ENCODE measurements at places on chromosomes 3 and 15.
A peak's percentile ranks its signal among the peaks of the same experiment; 100 is the strongest.

- DNase-seq = no peak
These were observed 617.5 kb downstream of the ZPLD1 start for GRCh38 chr3:103052236-103052830.

DNA sequence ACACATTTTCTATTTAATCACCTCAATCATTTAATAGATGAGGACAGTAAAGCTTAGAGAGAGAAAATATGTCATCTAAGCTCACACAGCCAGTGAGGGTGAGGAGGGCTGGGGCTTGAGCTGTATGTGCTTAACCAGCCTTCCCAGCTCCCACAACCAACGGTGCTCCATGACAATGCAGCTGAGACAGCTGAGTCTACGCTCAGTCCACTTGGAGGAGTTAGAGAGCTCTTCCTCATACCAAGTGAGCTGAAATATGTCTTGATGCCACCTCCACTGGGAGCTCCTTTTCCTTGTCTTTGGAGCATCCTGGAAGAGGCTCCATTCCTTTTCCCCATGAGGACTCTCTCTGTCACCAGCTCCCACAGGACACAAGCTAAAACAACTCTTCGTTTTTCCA lies 9.3 kb downstream of the HOMER2 start:
- DNase-seq = no peak

GRCh38 chr15:66595931-66596545 lies 30.2 kb upstream of the LCTL start:
- DNase-seq = no peak

GRCh38 chr15:66655997-66656396 lies 46.0 kb upstream of the SMAD6 start:
- DNase-seq = no peak

DNA sequence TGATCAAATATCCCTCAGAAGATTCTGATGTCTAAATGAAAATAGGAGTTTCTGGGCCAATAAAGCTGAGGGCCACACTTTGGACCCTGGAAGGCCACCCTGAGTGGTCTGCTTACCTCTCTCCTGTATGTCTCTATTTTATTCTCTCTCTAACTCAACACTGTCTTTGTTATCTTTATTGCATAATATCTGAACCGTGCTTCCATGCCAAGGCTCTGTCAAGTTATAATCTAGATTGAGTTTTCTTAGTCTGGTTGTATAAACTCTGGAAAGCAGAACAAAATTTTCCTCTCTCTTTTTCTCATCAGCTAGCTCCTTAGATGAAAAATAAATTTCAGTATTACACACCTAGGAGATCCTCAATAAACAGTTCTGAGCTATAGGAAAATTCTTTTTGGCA lies 36.2 kb upstream of the ACTL6A start:
- DNase-seq = no peak

DNA sequence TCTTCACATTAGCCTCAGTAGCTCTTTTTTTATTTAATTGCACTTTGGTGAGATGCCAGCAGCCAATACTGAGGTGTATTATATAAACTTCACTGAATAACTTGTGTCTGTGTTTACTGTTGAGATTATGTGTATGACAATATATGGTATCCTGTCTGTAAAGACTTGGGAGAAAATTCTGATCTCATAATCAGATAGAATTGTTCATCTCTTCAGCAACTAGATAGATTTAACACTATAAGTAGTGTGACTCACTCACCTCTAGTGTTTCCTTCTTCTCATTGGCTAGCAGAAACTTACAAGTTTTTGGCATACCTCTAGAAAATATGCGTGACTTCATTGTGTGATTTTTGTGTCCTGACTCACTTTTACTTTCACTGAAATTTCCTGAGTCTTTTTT lies 67.6 kb upstream of the TGFBR2 start:
- no peak for DNase-seq

DNA sequence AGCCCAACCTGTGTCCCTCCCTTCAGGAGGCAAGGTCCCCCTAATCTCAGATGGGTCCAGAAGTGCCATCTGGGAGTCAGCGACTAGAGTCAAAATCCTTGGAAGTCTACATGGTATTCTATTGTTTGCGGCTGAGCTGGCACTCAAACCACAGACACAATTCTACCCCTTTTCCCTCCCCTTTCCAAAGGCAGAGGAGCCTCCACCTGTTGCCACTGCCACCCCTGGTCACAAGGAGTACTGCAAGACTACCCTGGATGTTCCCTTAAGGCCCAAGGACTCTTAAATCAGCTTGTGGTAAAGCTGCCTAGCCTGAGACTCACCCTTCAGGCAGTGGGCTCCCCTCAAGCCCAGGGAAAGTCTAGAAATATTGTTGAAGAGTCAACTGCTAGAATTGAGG lies 4.3 kb upstream of the OR5H6 start:
- DNase-seq = no peak

GRCh38 chr3:196268284-196269163 lies 19.0 kb downstream of the PCYT1A start:
- no peak for DNase-seq

DNA sequence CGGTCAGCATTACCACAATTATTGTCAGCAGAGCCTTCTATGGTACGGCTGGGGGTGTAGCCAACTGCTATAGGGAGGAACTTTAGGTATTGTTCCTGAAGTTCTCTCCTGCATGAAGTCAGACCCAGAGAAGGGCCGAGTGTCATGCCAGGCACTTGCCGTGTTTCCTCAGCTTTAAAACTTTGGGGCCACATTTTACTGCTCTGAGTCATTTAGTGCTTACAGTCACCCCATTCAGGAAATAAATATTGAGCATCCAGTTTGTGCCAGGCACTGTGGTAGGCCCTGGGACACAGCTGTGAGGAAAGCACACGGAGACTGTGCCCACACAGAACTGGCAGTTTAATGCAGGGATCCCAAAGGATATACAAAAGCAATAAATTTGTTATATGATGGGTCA lies 54.5 kb upstream of the APEH start:
- DNase-seq = no peak

DNA sequence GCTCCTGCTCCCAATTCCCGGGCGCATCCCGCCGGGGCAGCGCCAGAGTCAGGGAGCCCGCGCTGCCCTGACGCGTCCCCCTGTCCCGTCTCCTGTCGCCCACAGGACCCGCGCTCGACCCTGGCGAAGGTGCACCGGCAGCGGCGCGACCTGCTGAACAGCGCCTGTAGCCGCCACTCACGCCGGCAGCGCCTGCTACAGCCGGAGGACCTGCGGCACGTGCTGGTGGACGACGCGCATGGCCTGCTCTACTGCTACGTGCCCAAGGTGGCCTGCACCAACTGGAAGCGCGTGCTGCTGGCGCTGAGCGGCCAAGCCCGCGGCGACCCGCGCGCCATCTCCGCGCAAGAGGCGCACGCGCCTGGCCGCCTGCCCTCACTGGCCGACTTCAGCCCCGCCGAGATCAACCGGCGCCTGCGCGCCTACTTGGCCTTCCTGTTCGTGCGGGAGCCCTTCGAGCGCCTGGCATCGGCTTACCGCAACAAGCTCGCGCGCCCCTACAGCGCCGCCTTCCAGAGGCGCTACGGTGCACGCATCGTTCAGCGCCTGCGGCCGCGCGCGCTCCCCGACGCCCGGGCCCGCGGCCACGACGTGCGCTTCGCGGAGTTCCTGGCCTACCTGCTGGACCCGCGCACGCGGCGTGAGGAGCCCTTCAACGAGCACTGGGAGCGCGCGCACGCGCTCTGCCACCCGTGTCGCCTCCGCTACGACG lies 16.9 kb downstream of the C3orf22 start:
- no peak for DNase-seq

- no peak for DNase-seq
These were observed 23.1 kb upstream of the MTHFS start for GRCh38 chr15:79919749-79920511.

GRCh38 chr15:63040954-63041353 lies 1.6 kb upstream of the TPM1 start:
- no peak for DNase-seq

- DNase-seq = no peak
These were observed 110.5 kb upstream of the SLC24A5 start for GRCh38 chr15:48010316-48010715.

- no peak for DNase-seq
These were observed 35.1 kb downstream of the HMG20A start for GRCh38 chr15:77455696-77456321.

DNA sequence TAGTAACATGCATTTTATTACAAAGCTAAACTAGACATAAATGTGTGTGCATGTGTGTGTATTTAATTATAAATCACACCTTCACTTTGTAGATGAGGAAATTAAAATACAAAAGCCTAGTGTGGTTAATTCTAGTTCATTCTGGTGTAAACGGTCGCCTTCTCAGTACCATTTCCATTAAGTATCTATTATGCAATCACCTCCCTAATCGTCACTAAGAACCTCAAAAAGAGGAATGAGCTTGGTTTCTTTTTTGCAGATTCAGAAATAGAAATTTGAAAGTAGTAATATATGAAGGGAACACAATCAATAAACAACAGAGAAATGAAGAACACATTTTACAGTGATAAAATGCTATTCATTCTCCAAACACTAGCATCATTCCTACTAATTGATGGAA lies 233.2 kb downstream of the ZBBX start:
- no peak for DNase-seq

GRCh38 chr15:98567951-98568350 lies 80.4 kb upstream of the IGF1R start:
- DNase-seq = no peak

GRCh38 chr15:34223904-34224596 lies 766 bp upstream of the EMC4 start:
- no peak for DNase-seq

- DNase-seq = no peak
These were observed 850 bp upstream of the SLC41A3 start for GRCh38 chr3:126084768-126085180.

DNA sequence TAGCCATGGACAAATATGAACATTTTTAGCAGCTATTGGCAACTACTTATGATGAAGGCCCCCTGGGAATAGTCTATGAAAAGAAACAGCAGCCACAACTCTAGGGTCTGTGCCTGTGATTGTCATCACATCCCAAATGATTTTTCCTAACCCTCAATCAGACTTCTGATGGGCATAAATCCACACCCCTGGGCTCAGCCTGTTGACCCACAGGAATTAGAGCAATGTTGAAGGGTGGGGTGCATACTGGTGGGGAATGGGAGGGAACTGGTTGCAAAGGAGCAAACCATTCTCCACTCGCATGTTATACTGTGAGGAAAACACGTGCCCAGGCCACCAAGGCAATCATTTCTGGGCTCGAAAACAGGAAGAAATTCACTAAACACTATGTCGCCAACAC lies 106.5 kb upstream of the CTNNB1 start:
- no peak for DNase-seq

DNA sequence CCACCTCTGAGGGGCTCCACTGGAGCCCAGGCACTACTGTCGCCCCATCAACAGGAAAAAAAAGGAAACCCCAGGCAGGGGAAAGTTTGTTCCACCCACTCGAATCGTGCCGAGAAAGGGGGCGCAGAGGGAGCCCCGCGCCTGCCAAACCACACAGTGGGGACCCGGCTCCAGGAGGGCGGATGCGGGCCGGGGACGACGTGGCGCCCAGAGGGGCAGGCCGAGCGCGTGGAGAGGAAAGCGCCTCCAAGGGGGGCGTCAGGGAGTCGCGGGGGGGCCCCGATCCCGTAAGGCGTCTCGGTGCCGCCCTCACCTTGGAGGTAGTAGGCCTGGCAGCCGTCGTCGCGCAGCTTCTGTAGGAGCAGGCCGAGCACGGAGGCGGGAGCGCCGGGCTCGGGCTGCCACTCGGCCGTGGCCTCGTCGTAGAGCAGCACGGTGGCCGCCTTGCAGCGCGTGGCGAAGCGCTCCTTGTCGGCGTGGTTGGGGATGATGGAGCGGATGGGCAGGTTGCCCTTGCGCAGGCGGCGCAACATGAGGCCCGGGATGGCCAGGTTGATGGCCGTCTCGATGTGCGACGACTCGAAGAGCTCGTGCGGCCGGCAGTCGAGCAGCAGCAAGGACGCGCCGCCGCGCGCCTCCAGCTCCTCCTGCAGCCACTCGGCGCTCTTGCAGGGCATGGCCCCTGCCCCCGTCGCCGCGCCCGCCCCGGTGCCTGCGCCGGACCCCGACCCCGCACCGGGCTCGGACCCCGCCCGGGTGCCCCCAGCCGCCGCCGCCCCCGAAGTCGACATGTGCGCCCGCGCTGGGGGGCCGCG lies 627 bp downstream of the DUSP7 start:
- no peak for DNase-seq

- DNase-seq = no peak
These were observed 104.3 kb upstream of the MEIS2 start for GRCh38 chr15:37204692-37205091.

GRCh38 chr3:17094551-17094950 lies 209.8 kb downstream of the PLCL2 start:
- DNase-seq = no peak

- DNase-seq = no peak
These were observed 13.1 kb downstream of the COL8A1 start for GRCh38 chr3:99651531-99651930.

- DNase-seq = no peak
These were observed 34.5 kb downstream of the CCDC12 start for GRCh38 chr3:46942076-46942475.

GRCh38 chr3:48409291-48410201 lies 20.3 kb downstream of the PLXNB1 start:
- DNase-seq = no peak

- no peak for DNase-seq
These were observed 282.0 kb upstream of the TPM1 start for GRCh38 chr15:62760538-62760937.

DNA sequence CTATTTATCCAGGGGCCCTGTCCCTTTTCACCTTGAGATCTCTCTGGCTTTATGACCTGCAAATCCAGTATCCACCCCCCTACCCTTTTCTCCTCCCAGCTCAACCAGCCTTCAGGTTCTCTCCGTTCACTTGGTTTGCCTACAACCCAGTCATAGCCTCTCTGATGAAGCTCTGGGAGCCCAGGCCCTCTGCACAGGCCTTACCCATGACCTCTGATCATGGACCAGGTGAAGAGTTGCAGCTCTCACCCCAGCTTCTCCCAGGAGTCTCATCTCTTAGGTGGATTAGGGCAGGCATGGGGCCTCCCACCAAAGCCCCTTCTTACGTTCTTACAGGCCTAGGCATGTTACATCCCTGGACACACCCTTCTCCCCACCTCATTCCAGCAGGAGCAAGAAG lies 59.8 kb downstream of the EXOG start:
- no peak for DNase-seq

DNA sequence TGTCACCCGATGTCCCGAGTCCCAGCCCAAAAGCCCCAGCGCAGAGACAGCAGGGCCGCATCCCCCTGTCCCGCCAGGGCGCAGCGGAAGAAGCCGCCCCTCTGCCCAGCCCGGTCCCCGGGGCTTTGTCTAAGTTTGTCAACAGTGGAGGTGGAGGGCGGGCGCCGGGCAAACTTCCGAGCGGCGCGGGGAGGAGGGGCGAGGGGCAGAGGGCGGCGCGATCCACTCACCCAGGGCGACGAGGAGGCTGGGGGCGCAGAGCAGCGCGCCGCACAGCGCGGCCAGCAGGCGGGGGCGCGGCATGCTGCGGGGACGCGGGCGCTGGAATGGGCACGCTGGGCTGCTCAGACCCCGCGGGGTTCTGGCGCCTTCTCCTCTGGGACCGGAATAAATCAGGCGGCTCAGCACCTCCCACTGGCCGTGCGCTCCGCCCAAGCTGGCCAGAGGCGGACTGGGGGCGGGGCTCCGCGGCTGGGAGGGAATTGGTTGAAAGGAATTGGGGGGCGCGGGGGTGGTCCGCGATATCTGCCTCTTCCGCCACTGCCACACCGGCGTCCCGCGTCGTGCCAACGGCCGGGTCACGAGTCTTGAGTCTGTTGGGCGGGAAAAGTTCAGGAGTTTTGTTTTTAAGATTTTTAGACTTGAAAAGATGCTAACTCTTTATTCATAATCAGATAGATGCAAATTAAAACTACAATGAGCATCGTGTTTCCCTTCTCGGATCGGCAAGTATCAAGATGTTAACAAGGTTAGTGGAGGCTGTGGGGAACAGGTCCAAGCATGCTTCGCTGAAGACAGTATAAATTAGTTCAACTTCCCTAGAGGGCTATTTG lies at the start of gene MFGE8:
MFGE8 (minus strand) TSS at position 363 of the 833 bp plus-strand sequence; CDS start at position 303, 60 bp downstream.
- peak; percentile 41 for DNase-seq

Data from stimulated activated CD8-positive, alpha-beta memory T cell treated with anti-CD3 and anti-CD28 coated beads, Interleukin-4, amount 100 ng/mL, for 1 hour (primary cell).